ENCODE measurements at places on chromosomes 12 and 14.

DNA sequence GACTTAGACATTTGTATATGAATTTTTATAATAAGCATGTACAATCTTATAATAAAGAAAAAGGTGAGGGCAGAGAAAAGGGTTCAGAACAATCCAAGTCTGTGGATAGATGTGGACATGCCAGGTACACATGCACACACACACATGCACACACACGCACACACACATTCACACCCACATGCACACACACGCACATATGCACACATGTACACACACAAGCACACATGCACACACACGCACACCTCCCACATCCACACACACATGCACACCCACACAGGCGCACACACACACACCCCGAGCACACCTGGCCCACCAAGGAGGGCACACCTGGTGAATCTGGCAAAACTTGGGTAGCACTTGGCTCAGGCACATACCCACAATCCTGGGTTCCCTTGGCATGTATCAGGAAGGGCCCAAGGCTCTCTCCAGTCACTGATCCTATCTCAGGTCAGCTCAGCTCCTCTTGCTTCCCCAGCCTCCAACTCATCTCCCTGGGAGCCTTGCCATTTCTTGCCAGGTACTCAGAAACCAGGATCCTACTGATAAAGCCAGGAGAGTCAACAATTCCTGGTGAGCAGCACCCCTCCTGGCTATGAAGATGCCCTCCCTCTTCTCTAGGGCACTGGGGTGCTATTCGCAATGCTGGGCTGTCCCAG, 18.6 kb upstream of the TMEM106C start:
- DNase-seq, result no peak

GRCh38 chr12:53756300-53757100, 4.7 kb upstream of the CISTR start:
- no peak for DNase-seq

- DNase-seq, result no peak
Observed at GRCh38 chr14:102500158-102500662, 9.4 kb downstream of the ANKRD9 start.

DNA sequence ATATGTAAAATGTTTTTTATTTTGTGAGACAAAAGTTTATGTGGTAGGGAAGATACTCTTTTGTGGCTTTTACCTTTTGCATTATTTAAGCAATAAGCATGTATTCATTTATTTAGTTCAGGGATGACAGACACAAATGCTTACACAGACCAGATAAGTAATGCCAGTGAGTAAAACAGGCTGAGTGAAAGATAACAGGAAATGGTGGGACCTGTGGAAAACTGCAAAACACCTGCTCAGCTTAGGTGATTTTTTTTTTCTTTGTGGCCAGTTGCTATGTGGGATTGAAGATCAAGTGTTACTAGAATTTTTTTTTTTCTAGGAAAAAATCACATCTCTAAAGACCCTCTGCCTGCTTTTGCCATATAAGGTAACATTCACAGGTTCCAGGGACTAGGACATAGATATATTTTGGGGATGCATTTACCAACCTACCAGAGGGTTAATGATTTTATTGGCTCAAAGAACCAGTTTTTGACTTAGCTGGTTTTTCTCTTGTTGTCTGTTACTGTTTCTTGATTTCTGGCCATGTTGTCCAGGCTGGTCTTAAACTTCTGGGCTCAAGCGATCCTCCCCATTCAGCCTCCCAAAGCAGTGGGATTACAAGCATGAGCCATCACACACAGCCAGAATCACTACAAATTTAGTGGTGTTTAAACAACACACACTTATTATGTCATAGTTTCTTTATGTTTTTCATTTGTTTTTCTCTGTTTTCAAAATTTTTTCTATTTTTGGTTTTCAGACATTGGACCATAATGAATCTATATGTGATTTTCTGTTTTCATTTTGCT, 9.8 kb downstream of the PSMA6 start:
- DNase-seq, result no peak

DNA sequence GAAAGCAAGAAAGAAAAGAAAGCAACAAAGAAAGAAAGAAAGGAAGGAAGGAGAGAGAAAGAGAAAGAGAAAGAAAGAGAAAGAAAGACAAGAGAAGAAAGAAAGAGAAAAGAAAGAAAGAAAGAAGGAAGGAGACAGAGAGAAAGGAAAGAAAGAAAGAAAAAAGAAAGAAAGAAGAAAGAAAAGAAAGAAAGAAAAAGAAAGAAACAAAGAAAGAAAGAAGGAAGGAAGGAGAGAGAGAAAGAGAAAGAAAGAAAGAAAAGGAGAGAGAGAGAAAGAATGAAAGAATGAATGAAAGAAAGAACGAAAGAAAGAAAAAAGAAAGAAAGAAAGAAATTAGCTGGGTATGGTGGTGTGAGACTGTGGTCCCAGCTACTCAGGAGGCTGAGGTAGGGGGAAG, 400.1 kb upstream of the MDGA2 start:
- DNase-seq, result no peak

Measured in OCI-M1 (cell line).